ENCODE measurements at places on chromosomes 13 and 19.

- no peak for DNase-seq
Observed at GRCh38 chr19:50551715-50552187, 16.5 kb downstream of the LRRC4B start.

GRCh38 chr13:85430216-85430794 is 368.9 kb downstream of the SLITRK6 start:
- no peak for DNase-seq

GRCh38 chr13:20546556-20546955 is 20.4 kb upstream of the IFT88 start:
- peak; percentile 18 for DNase-seq

DNA sequence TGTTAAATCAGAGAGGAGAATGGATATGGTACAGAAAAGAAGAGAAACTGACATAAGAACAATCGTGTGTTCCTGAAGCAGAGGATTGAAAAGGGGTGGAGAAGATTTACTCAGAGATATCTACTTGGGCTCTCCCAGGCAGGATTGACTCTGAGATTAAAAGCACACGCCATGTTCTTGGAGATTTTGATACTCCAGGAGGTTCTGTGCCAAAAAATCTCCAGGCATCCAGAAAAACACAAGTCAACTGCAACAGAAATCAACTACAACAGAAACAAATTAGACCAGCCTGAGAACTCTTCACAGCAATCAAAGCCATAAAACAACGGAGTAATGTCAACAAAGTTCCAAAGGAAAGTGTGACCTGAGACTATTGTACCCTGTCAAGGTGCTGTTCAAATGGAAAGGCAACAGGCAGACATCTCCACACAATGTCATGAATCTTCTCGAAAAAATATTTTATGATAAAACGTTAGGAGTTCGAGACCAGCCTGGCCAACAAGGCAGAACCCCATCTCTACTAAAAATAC is 104.2 kb downstream of the UBL3 start:
- no peak for DNase-seq

DNA sequence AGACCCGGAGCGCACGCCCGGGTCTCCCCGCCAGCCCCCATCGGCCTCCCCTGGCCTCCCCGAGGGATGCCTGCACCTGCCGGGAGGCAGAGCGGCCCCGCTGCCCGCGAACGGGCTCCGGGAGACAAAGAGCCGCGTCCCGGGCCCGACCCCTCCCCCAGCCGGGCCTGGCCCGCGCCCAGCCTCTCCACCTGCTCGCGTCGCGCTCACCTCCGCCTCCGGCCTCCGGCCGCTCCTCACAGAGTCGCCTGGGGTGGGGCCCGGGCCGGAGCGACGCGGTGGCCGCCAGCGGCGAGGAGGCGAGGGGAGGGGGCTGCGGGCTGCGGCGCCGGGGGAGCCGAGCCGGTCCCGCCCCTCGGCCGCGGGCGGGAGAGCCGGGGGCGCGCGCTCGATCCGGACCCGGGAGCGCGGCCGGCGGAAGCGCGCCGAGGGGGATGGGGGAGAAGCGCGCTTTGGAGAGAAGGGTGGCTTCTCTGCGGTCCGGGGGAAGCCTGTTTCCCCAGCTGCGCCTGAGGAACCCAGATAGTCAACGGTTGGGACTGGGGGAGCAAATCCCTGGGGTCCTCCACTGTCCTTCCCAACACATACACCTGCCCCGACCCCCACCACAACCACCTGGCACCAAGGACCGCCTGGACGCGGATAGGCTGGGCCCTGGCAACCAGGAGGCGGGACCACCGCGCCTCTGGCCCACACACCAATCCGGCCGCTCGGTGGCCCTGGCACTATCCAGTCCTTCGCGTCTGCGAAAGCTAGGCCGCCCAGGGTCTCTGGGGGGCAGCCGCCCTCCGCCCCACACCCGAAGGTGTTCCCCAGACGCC is at the start of gene PRR36:
PRR36 (minus strand) TSS at position 315 of the 821 bp plus-strand sequence. CDS start 701 bp downstream, outside the sequence.
- no peak for DNase-seq

GRCh38 chr13:106710266-106710665 is 142.3 kb upstream of the ARGLU1 start:
- no peak for DNase-seq

DNA sequence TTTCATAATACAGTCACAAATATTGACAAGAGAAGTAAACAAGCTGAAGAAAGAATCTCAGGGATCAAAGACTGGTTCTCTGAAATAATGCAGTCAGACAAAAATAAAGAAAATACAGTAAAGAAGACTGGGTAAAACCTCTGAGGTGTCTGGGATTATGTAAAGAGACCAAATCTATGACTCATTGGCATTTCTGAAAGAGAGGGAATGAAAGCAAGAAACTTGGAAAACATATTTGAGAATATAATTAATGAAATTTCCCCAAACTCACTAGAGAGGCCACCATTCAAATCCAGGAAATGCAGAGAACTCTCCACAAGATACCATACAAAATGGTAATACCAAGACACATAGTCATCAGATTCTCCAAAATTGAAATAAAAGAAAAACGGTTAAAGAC is 53.0 kb upstream of the GPC6 start:
- DNase-seq, result no peak

- peak; percentile 32 for DNase-seq
Observed at GRCh38 chr13:75869981-75870380, 233.9 kb downstream of the LMO7 start.

DNA sequence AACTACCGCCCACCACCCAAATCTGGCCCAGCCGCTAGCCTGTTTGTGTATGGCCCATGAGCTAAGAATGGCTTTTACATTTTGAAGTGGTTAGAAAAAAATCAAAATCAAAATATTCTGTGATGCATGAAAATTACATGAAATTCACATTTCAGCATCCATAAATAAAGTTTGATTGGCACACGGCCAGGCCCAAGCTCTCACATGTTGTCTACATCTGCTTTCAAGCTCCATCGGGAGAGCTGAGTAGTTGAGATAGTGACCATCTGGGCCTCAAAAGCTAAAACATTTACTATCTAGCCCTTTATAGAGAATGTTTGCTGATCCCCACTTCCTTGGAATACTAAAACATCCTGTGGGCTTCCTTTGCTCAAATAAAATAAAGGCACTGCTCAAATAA is 14.5 kb downstream of the RFX2 start:
- no peak for DNase-seq

GRCh38 chr13:51729866-51730553 is 74.0 kb downstream of the DHRS12 start:
- no peak for DNase-seq

GRCh38 chr13:79456051-79456450 is 24.9 kb upstream of the NDFIP2 start:
- DNase-seq, result no peak

GRCh38 chr13:43222086-43222485 is 198.7 kb downstream of the DNAJC15 start:
- DNase-seq, result no peak

- no peak for DNase-seq
Observed at GRCh38 chr13:112451512-112452379, 75.6 kb downstream of the SPACA7 start.

DNA sequence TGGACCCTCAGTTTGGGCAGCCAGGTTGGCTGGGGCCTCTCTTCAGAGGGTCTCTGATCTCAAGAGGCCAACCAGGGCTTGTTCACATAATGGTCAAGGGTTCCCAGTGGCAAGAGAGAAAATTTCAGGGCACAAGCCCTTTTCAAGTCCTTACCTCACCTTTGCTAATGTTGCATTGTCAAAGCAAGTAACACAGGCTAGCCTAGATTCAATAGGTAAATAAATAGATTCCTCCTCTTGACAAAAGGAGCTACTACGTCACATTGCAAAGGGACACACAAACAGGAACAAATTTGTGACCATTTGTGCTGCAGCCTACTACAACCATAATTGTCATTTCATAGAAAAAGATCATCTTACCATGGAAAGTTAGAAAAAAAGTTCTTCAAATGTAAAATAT is 33.9 kb upstream of the FRY start:
- no peak for DNase-seq

GRCh38 chr19:35491836-35492360 is 1.6 kb upstream of the KRTDAP start:
- DNase-seq, result no peak

- DNase-seq, result peak; percentile 23
Observed at GRCh38 chr19:6811906-6812305, 39.4 kb downstream of the VAV1 start.

DNA sequence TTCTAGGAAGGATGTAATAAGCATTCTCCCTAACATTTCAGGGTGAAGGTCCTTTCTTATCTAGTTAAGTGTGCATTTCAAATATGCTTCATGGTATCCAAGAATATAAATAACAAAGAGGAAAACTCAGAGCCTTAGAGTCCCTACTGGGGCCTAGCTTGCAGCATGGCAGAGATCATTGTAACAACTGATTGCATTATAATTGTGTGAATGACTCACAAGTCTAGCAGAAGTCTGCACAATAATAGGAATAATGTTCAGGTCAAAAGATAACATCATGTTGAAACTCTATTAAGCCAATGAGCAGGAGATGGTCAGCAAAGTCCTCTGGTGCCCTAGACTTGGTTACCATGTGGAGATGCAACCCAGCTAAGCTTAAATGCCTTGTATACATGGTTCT is 3.4 kb downstream of the POSTN start:
- no peak for DNase-seq

GRCh38 chr19:5092481-5092843 is 123.5 kb downstream of the KDM4B start:
- DNase-seq, result no peak

- DNase-seq, result no peak
Observed at GRCh38 chr13:42699912-42700311, 81.5 kb upstream of the FAM216B start.

DNA sequence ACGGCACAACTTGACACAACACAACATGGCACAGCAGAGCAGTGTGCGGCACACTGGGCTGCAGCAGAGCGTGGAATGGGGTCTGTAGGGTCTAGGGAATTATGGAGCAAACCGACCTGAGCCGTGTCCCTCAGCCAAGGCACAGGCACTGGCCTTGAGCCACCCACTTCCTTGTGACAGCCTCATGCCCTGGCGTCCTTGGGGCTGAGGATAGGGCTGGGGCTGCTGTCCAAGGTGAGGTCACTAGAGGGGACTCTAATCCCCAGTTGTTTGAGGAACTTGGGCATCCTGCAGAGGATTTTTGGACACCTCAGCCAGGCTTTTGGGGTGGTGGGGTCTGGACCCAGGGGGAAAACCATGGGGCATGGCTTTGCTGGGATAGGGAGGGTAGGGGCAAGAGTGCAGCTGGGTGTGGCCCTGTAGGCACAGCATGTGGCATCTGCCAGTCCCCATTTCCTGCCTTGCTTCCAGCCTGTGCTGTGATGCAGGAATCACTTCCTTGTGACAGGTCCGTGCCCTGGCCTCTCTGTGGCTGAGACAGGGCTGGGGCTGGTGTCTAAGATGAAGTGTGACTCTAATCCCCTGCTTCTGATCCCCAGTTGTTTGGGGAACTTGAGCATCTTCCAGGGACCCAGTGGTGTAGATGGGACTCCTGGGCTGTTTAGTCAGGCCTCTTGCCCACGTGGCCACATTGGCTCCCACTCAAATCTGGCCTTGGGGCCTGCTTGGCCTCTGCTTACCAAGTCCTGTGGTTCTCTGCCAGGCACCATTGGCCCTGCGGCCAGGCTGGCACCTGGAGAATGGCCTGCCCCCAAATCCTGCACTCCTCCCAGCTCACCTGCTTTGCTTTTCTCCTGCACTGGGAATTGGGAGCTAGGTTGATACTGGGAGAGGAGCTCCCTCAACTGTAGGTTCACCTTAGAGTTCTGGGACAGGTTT is 78.5 kb downstream of the SCGB2B2 start:
- DNase-seq, result no peak

- no peak for DNase-seq
Observed at GRCh38 chr13:77391475-77391874, 64.6 kb upstream of the MYCBP2 start.

DNA sequence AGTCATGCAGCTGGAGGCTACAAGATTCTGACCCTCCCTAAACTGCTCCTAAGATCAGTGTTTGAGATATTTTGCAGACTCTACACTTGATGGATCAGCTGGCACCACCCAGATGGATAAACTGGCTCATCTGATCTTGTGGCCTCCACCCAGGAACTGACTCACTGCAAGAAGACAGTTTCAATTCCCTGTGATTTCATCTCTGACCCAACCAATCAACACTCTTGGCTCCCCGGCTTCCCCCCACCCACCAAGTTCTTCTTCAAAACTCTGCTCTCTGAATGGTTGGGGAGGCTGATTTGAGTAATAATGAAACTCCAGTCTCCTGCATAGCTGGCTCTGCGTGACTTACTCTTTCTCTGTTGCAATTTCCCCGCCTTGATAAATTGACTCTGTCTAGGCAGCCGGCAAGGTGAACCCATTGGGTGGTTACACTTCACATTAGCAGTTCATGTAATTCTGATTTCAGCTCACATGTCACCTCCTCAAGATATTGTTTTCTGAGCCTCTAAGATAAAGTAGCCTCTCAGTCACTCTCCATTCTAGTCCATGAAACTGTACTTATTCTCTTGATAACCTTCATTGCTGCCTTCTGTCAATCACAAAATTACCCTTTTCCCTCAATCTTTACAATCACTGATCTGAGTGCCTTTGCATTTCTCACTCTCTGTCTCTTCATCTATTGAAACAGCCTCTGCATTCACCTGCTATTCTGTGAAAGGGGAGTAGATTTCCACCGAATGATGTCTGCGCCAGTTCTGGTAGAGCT is 9.9 kb upstream of the FPR3 start:
- peak; percentile 48 for DNase-seq

DNA sequence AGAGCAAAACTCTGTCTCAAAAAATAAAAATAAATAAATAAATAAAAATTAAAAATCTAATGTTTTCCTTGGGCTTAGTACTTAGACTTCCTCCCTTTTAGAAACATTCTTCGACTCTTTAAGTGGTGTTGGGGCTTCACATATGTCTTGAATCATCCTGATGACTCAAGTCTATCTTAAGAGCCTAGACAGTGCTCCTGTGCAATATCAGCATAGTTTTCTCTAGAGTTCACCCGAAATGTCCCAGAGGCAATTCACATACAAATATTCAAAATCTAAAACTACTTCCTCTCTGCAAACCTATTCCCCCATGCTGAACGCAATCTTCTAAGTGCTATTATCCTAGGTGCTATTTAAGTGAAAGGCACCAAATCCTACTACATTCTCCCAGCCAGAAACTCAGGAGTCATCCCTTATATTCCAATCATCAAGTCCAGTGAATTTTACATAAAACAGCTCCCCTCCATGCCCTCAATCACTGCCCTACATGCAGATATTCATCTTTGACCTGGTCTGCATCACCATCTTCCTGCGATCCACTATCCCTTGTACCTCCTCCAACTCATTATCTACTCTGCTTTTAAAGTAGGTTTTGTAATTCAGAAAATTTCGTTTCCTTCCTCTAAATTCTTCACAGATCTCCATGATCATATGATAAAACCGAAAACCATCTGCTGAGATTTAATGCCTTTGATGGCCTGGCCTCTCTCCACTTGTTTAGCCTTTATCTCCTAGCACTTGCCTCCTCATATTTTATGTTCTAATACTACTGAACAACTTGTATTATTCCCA is 102.7 kb downstream of the ELF1 start:
- DNase-seq, result no peak

- DNase-seq, result no peak
Observed at GRCh38 chr19:12364391-12365235, 870 bp downstream of the ZNF442 start.

DNA sequence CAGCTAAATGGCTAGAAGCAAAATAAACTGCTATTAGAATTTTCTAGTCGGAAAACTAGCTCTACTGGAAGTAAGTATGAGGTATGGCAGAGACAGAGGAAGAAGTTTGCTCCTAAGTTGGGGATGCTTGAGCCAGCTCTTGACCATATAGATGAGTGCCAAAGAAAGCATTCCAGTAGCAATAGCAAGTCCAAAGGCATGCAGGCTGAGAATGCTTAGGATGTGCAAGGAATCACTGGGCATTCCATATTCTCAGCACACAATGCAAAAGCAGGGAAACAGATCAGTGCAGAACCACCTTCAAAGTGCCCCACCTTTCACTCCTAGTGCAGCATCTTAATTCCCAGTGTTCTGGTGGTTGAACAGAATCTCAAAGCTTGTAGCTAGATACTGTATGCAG is 32.9 kb downstream of the SERTM1 start:
- no peak for DNase-seq

Measured in CD4-positive, alpha-beta T cell treated with Interleukin-4 for 4 hours (primary cell).